ENCODE measurements at places on chromosomes 5 and 9.

DNA sequence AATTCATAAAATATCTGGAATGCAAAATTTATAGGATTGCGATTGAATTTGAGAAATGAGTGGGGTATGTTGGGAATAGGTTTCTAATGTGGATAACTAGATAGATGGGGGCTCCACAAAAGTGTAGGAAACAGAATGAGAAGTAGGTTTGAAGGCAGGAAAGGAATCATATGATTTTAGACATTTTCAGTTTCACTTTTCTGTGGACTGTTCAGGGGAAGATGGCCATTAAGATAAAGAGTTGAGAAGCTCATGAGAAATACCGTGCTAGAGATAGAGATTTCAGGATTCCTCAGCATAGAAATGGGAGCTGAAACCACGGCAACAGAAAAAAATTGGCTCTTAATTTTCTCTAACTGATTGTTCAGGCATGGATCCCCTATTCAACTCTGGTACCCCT is 163.4 kb upstream of the CD180 start:
- no peak for DNase-seq

GRCh38 chr9:107685901-107686300 is 196.3 kb upstream of the KLF4 start:
- no peak for DNase-seq

DNA sequence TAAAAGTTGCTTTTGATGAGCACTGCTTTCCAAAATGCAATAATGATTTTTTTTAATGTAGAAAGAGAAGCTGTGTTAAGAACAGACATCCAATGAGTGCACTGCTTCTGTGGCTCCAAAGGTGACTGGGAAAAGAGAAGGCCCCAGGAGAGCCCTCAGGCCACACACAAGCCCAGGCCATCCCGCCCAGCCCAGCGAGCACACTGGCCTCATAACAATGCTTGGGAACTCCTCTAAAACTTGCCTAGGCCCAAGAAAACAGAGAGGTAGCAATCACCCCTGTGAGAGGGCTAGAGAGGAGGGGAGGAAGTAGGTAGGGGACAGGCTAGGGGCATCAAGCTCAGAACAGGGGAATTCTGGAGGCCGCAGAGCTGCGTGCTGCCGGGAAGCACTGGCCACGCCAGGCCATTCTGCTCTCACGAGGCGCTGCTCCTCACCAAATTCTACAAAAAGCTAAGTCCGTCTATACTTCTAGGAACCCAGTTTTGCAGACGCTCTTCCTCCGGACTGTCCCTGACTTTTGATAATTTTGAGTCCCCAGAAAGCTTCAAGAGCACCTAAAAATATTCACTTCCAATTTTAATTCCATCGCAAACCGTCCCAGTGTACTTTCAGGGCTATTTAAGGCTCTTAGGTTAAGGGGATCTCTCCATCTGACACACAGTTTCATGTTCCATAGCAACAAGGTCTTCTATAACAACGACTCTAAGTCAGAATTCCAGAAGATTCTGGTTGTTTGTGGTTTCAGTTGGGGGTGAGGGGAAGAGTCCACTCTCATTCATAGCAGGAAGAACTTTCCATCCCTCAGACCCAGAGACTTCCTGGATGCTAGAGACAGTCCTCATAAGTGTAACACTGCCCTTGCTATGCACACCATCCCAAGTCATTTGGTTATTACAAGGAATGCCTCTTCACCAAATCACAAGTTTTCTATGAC is 51.0 kb downstream of the HABP4 start:
- no peak for DNase-seq

DNA sequence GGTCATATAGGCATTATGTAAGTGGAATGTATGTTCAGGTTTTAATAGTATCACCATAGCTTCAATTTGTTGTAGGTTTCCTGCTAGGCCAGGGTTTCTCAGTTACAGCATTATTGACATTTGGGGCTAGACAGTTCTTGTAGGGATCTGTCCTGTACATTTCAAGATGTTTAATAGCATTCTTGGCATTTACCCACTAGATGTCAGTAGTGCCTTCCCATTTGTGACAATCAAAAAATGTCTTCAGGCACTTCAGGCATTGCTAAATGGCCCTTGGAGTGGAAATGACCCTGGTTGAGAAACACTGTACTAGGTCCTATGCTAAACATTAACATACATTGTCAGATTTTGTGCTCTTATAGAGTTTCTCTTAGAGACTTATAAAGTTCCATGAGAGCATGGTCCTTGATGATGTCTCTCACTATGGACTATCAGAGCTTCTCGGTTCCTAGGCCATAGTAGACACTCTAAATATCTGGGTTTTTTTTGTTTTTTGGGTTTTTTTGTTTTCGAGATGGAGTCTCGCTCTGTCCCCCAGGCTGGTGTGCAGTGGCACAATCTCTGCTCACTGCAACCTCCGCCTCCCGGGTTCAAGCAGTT is 1.4 kb downstream of the KIF20A start:
- peak; percentile 68 for DNase-seq

GRCh38 chr9:78620303-78620702 is 323.4 kb downstream of the PSAT1 start:
- no peak for DNase-seq

DNA sequence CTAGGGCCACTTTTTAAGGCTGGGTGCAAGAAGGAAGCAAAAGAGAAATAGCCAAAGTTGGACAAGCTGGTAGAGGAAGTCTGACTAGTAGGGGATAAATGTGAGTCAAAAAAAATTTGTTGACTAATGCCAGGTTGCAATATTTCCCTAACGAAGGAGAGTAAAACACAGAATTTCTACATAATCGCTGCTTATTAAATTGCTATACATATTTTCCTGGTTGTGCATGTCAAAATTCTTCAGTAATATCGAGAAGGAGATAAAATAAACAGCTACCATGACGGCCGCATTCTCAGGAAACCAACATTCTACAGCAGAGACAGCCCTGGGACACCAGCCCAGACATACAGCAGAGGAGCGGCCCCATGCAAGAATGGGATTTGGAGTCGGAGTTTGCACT is 148.3 kb downstream of the ESM1 start:
- DNase-seq, result no peak

- DNase-seq, result no peak
Observed at GRCh38 chr5:62608529-62609511, 30.2 kb downstream of the LRRC70 start.

- DNase-seq, result no peak
Observed at GRCh38 chr9:69273161-69273560, 51.9 kb upstream of the ENTREP1 start.

Measured in hepatocyte (in vitro differentiated cells).